Brain pericyte (primary cell): ENCODE measurements at places on chromosomes 2 and 18.
A peak's percentile ranks its signal among the peaks of the same experiment; 100 is the strongest.

- no peak for DNase-seq
Measured at GRCh38 chr2:130374587-130375290, 18.9 kb downstream of the PTPN18 start.

GRCh38 chr18:44636241-44636640, 44.4 kb upstream of the SETBP1 start:
- DNase-seq, result no peak

DNA sequence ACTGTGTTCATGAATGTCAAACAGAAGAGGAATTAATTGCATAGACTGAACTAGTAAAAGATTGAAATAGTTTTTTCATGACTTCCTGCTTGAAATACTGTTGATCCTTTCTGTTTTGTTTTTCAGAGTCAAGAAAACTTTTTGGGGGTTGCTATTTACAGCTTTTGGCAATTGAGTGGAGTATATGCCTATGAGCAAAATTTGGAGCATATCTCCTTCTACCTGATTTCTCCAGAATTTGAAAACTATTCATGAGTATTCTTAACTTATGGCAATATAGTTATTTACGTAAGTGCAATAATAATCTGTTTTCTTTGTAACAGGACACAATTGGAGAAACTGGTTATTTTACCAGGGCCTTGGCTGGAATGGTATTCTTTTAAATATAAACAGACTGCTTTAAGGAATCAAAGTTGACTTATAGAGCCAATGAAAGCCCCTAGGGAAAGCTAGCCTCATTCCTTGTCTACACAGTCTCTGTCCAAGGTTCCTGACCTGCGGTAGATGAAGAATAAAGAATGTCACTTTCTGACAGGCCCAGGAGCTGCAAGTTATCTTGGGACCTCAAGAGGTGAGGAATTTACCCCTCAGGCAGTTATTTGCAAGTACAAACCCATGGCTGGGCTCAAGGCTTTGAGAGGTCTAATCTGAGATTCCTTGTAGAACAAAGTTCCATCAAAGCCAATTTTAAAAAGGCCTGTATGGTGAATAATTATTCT, 193.5 kb upstream of the NDUFV2 start:
- DNase-seq, result no peak

GRCh38 chr2:113076954-113077669, 9.3 kb downstream of the IL1F10 start:
- no peak for DNase-seq

- DNase-seq, result no peak
Measured at GRCh38 chr2:130825231-130825965, 11.3 kb upstream of the ARHGEF4 start.

GRCh38 chr2:156907806-156908205, 349.7 kb upstream of the GALNT5 start:
- peak; percentile 27 for DNase-seq

DNA sequence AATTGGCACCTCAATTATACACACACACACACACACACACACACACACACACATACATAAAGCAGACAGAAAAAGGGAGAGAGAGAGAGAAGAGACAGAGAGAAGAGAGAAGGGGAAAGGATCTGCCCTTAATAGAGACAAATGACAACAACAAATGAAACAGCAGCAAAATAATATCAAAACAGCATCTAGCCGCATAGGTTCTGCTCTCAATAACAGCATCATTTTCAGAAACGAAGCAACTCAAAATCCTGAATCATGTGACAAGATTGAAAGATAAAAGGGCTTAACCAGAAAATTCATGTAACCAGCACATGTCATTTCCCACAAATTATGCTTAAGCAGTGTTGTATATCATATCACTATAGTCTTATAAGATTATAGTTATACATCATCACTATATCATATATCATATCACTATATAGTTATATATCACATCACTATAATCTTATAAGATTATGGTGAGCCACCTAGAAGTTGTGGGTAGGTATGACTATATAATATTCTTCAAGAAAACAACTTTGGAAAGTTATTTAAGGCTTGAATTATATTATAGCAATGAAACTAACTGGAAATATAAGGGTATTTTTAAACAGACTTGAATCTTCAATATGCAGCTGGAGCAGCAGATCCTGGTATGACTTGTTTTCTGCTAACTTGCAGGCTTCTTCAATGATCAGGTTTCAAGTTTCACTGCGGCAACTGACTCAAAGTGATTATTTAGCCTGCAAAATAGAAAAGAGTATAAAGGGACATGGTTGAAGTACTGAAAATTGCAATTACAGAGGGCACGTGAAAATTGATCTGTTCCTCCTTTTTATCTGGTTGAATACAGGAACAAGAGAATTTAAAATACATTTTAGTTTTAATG, 16.1 kb upstream of the VPS54 start:
- no peak for DNase-seq

- no peak for DNase-seq
Measured at GRCh38 chr2:234198976-234199375, 148.5 kb downstream of the SPP2 start.

DNA sequence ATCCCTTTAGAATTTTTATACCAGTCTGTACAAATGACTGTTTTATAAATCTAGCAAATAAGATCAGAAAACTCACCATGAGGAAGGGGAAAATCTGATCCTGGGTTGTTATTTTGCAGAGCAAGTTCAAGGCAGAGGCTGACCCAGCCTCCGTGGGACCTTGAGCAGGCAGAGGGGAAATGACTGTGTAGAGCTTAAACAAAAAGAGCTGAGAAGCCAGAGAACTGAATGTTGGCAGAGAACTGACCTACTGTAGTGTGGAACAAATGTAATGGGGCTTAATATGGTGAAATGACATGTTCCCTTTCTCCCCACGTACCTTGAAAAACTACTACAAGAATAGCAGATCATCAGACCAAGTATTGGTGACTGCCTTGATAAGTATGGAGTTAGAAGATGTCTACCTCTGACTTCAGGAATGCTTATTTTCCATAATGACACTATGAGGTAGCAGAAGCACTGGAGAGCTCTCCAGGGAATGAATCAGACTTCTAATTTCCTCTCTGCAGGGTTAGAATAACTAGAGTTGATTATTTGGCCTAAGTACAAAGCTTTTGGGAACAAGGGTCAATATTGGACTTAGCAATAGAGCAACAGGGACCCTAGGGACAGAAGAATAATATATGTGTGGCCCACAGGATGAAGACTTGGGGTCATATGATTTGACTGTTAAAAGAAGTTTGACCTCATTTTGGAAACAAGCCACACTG, 304.4 kb downstream of the CCDC178 start:
- no peak for DNase-seq

- DNase-seq, result no peak
Measured at GRCh38 chr2:46256563-46257142, 40.6 kb upstream of the EPAS1 start.

GRCh38 chr2:219810895-219811294, 183.5 kb downstream of the SLC4A3 start:
- DNase-seq, result no peak

GRCh38 chr2:3566806-3567205, 8.3 kb upstream of the RPS7 start:
- DNase-seq, result no peak

DNA sequence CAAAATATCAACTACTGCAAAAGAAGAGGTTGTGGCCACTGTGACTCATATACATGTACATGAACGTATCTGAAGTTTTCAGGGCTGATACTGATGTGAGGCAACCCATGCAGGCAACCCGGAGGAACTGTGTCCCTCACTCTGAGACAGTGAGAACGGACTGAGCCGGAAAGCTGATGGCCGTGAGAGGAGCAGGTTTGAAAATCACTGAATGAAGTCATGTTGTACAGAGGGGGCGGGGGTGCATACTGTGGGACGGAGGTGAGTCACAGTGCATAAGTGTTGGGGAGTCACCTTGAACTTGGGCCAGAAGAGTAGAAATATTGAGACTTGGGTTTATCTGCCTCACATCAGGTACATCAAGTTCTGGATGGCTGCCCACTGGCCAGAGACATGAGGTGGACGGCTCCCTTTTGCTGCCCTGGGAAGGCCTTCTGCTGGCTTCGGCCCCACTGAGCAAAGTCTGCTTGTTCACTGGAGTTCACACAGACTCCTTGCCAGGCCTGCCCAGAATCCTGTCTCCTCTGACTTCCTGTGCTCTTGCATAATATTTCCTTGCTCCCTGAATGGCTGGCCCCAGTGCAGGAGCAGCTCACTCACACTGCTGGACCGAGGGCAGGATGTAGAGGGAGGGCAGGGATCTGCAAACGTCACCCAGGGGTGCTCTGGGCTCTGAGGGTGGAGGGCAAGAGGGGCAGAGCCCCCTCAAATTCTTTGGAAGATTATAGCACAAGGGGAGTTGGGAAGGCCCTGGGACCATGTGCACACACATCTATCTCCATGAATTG, 18.1 kb downstream of the EPAS1 start:
- peak; percentile 57 for DNase-seq

GRCh38 chr2:12710301-12710700, 6.4 kb upstream of the TRIB2 start:
- no peak for DNase-seq

DNA sequence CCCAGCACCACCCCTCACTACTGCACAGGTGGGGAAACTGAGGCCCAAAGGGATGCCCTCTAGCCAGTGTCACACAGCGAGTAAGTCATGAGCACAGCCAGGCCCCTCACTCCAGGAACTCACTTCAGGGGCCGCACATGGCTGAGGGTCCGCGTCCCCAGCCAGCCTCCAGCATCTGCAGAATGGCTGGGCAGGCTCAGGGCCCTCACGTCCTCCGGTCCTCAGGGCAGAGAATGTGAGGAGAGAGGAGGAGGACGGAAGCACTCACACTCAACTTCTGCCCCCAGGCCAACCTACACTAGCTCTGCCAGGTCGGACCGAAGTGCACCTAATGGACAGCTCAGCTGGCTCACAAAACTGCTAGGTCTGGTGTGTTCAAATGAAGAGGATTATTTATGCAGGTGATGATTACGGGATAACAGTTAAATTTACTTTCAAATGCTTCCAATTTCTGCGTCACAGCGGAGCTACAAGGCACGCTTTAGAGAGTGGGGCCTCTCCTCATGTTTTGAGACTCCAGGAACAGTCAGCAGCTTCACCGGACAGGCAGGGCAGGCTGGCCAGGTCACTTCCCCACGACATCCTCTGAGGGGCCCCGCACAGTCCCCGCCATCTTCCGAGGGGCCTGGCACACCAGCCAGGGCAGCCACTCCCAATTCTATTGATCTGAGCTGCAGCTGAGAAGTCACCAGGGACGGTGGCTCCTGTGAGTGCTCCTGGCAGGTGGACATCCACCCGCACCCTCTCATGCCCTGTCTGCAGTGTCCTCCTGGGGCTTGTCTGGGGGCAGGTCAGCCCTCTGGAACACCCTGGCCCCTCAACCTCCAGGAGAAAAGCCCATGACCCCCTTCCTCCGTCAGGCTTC, 26.5 kb downstream of the KIF1A start:
- DNase-seq, result no peak

- DNase-seq, result no peak
Measured at GRCh38 chr2:112092286-112093041, 37.4 kb downstream of the TMEM87B start.

GRCh38 chr2:182907081-182907830, 40.8 kb upstream of the FRZB start:
- DNase-seq, result peak; percentile 59

- no peak for DNase-seq
Measured at GRCh38 chr18:62258093-62258492, 67.0 kb upstream of the TNFRSF11A start.

DNA sequence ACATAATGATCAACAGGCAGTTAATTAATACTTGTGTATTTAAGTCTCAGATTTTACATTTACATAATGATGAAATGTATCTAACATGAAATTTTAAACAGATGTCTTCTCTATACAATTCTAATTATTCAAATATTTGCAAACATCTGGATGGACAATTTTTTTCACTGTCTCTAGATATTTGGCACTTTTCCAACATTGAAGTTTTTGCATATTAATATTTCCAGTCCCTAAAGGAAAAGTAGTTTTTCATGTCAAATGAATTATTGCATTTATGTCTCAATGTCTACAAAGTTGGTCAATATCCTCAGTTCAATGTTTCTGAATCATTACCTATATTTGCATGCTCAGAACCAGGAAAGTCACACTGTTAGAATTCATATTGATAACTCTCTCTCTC, 560.9 kb upstream of the PKDCC start:
- no peak for DNase-seq

- DNase-seq, result no peak
Measured at GRCh38 chr2:23554054-23554697, 169.2 kb downstream of the KLHL29 start.

GRCh38 chr2:95311815-95312542, 14.8 kb downstream of the KCNIP3 start:
- DNase-seq, result no peak

- no peak for DNase-seq
Measured at GRCh38 chr2:64029116-64029665, 10.0 kb upstream of the VPS54 start.

- no peak for DNase-seq
Measured at GRCh38 chr2:218259099-218259961, 1.5 kb upstream of the GPBAR1 start.

GRCh38 chr18:48723837-48724236, 185.0 kb downstream of the CTIF start:
- DNase-seq, result no peak

- DNase-seq, result no peak
Measured at GRCh38 chr18:54739476-54739875, 88.8 kb upstream of the RAB27B start.

- no peak for DNase-seq
Measured at GRCh38 chr2:81739966-81740365, 1435.4 kb upstream of the LRRTM1 start.

- DNase-seq, result no peak
Measured at GRCh38 chr2:197911667-197912066, 107.3 kb downstream of the PLCL1 start.
